ENCODE measurements at places on chromosomes 11 and 22. TPM values are rescaled to one million over a fixed set of nuclear protein-coding genes. Genes with fewer than 3 reads are reported as not detected.

Gene CRACR2B
- 1.9 TPM for total RNA-seq

Gene SCN3B
- total RNA-seq = under 0.01 TPM

Gene MS4A3
- not detected for total RNA-seq

Gene ART1
- not detected for total RNA-seq

Gene DDI1
- total RNA-seq = not detected

Gene PLA2G3
- total RNA-seq = 0.33 TPM

Gene SCGB2A2
- not detected for total RNA-seq

Gene FAM83F
- total RNA-seq = under 0.01 TPM

Gene FGF3
- total RNA-seq = not detected

Gene RAB38
- total RNA-seq = 3.4 TPM

Gene PATE4
- total RNA-seq = not detected

Gene OTOG
- total RNA-seq = not detected

Gene CARD10
- total RNA-seq = 1.2 TPM

Gene LUZP2
- total RNA-seq = 0.11 TPM

Gene GRM5
- total RNA-seq = 0.11 TPM

Gene TRIM6
- 6.5 TPM for total RNA-seq

Gene SLC43A1
- total RNA-seq = 18.0 TPM

Gene MMP3
- 54.4 TPM for total RNA-seq

Gene MAPK11
- 7.4 TPM for total RNA-seq

Gene BEST1
- 3.1 TPM for total RNA-seq

Gene SPTBN2
- total RNA-seq = 5.6 TPM

Gene TYR
- total RNA-seq = not detected

Gene SLC2A11
- total RNA-seq = 17.0 TPM

Measured in uterine smooth muscle cell (primary cell).